ENCODE measurements at places on chromosomes 7 and 10. TPM values are rescaled to one million over a fixed set of nuclear protein-coding genes. Genes with fewer than 3 reads are reported as not detected.

- no peak for DNase-seq
Observed at GRCh38 chr7:150717814-150718420, 1.5 kb downstream of the GIMAP1 start.

GRCh38 chr10:103280031-103280430 is 3.1 kb downstream of the INA start:
- DNase-seq = no peak

DNA sequence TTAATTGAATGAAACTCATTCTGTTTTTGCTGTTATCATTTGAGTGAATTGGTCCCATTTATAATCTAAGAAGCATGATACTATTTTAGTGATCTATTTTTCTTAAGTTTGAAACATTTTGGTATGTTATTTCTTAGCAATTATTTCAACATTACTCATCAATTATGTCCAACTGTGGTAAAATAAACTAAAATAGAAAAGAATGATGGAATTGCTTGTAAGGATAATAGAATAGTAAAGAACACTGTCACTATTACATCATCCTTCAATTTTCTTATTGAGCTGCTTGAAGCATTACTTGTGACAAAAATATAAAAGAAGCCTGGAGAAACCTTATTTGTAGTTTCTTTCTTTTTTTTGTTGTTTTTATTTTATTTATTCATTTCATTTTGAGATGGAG is 42.4 kb downstream of the ZNF487 start:
- DNase-seq = peak; percentile 11

- no peak for DNase-seq
Observed at GRCh38 chr7:155610633-155611193, 33.7 kb upstream of the RBM33 start.

DNA sequence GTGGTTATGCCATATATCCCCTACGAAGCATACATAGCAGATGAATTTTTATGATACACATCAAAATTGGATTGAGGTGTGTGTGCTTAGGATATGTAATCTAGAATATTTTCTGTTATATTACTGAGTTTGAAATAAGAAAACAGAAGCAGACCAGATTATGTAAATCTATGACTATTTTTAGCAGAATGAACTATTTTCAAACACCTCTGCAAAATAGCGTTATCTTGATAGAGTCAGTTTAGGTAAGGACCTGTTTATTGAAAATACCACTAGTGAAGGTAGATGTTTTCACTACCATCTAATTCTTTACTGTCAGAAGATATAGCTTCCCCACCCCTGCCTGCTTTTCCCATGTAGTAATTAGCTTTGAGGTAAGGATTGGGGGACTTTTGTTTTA is 9.1 kb downstream of the LANCL2 start:
- no peak for DNase-seq

- peak; percentile 79 for DNase-seq
Observed at GRCh38 chr7:55104712-55105433, 86.1 kb downstream of the EGFR start.

- no peak for DNase-seq
Observed at GRCh38 chr7:29657856-29658255, 94.2 kb downstream of the PRR15 start.

DNA sequence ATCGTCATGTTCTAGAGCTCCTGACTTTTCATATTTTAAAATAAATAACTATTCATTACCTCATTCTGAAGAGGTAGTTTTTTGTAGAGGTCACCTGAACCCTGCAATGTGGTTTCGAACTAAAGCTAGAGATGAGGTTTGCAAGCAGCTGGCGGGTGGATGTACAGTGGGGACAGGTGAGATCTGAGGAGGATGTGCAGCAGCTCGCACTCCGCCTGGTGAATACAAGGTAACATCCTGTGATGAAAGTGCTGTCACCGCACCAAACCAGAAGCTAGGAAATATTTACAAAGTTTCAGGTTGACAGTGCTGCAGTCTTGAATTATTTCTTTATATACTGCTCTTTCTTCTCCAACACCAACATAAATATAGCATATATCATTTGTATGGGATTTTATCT is 26.5 kb downstream of the NDUFB2 start:
- no peak for DNase-seq

- DNase-seq = no peak
Observed at GRCh38 chr7:79142706-79143105, 310.8 kb downstream of the MAGI2 start.

DNA sequence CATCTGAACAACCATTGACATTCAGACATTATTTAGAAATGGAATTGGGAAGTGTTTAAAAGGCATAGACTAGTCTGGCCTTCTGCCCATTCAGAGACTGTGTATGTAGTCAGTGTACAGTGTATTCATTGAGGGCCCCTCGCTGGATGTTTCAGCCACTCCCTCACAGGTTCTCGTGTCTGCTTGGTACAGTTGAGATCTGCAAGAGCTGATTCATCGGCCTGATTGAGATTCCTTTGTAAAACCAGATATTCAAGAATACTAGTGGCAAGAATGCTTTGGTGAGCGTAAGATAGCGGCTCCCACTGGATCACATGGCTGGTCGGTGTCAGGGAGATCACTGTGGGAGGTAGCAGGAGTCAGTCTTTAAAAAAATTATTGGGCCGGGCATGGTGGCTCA is 119.5 kb downstream of the TCF7L2 start:
- no peak for DNase-seq

DNA sequence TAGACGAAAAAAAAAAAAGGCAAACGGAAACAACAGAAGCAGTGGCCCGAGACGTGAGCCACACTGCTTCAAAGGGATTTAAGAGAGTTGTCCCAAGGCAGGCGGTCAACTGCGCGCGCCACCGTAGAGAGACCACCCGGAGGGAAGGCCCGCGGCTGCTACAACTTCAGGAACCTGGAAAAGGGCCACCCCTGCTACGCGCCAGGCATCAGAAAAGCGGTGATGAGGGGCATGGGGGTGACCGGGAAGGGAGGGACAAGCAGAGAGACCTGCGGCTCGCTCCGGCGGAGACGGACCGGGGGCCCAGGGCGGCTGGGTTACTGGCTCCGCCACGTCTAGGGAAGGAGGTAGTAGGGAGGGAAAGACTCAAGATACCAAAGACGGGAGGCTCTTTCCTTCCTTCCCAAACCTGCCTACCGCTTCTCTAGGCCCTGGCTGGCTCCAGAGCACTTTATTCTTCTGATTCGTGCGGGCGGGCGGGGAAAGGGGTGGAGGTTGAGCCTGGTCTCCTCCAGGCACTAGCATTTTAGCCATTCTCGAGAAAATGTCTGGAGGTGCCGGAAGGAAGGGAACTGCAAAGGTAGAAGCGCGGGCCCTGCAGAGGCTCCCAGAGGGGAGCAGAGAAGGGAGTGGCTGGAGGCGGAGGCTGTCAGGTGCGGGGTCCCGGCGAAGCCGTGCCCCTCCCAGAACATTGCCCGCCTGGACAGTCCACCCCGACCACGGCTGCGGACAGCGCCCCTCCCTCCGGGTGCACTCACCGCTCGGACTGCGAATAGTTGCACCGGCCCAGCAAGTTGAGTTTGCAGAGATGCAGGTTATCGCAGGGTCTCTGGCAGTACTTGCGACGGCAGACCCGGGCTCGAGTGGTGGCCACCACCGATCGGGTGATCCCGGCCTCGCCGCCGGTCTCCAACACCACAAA is 993 bp downstream of the ZC3HAV1 start:
- peak; percentile 43 for DNase-seq

GRCh38 chr10:129191797-129192196 is 275.2 kb upstream of the MGMT start:
- no peak for DNase-seq

PTPRE gene
- 3.7 TPM for total RNA-seq

SPDYE5 gene
- not detected for total RNA-seq

TPK1 gene
- 0.27 TPM for total RNA-seq

A1CF gene
- total RNA-seq = not detected

RHBDD2 gene
- 92.7 TPM for total RNA-seq
